ENCODE measurements at places on chromosomes 3 and 15.

DNA sequence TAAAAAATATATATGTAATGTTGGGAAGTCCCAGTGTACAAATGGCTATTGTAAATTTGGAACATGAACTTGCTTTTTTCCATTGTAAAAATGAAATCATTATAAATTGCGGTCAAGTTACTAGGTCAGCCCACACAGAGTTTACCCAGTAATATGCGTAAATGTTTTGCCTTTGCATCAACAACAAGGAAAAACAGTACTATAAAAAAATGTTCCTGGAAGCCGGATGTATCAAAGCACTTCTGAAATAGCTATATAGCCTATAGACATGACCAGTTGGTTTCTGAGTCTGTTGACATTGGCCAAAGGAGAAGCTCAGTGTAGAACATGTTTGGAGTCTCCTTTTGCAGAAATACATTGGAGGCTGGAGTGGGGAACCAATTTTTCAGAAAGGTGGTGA is 23.2 kb downstream of the CTNNB1 start:
- no peak for DNase-seq

DNA sequence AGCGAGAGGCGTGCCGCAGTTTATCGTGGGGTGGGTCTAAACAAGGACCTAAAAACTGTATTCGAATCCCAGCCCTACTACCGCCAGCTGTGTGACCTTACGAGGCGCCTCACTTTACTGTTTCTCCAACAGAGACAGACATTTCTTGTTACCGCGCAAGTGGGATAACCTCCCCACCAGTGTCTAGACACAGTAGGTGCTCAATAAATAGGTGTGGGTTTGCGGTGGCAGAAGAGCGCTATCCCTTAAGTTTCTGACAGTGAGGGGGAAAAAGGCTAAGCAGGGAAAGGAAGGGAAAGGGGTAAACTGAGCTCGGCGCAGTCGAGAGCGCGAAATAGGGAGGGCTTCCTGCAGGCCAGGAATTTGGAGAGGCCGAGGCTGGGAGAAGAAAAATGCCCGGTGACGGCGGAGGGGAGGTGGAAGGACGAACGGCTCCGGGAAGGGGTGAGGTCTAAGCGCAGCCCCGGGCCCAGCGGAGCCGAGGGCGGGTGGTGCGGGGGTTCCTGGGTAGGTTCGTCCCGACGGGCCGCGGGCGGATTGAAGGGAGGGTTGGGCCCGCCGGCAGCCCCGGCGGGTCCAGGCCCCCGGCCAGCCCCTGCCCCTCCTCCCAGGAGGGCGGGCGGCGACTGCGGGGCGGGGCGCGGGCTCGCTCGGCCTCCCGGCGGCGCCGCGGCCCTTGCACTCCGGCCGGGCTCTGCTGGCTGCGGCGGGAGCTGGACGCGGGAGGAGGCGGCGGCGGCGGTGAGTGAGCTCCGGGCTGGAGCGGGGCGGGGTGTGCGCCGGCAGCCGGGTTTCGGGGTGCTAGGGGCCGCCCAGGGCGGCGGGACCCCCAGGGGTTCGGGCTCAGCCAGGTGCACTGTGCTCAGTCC is at the start of gene CGNL1:
Gene CGNL1 (plus strand): TSS at position 679 of the 869 bp plus-strand sequence. CDS start 61,495 bp downstream, outside the sequence.
- peak; percentile 61 for DNase-seq

DNA sequence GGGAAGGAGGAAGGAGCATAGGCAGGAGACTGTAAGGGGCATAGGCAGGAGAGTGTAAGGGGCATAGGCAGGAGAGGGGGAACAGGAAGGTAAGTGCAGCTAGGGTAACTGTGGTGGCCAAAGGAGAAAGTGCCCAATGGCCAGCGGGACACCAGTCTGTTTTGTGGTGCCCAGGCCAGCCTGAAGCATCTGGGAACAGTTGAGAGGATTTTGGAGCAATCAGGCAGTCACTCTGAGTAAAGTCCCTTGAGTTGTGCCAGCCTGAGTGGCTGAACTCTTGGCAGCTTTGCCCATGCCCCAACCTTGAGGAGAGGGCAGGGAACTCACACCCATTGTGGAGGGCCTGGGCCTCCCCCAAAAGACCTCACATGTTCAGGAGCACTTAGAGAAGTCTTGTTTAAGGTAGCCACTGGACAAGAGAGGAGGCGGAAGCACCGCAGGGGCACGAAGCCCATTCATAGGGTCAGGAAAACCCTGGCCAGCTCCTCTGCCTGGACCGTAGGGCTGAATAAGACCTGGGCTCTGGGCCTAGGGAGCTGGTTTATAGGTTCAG is 3.5 kb upstream of the TGM5 start:
- no peak for DNase-seq

DNA sequence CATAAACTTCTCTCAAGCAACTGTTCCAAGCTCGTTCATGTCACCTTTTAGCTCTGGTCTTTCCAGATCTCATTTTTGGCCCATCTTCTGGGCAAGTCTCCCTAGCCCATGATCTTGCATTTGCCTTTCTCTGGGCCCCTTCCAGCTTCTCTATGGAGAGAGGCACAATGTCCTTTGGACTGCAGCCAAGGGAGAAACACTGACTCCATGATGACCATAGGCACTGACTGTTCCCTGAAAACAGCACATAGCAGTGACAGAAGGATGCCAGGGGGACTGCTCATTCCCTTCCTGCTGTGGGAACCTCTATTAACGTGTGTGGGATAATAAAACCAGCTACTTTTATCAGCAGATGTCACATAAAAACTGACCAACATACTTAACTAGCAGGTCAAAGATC is 60.3 kb downstream of the STRIT1 start:
- DNase-seq = peak; percentile 63

DNA sequence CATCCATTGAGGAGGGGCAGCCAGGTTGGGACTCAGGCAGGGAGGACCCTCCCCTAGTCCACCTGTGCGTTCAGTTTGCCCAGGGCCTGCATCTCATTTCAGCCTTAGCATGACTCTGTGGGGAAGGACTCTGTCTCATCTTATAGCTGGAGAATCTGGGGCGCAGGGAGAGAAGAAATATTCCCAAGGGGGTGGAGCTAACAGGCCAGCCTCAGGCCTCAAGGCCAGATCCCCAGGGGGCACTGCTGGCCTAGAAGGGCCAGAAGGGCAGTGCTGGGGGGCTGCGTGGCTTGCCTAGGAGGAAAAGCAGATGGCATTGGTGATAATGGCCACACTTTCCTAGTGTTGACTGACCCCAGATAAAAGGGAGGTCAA is 10.9 kb downstream of the AMOTL2 start:
- no peak for DNase-seq

GRCh38 chr15:75647370-75648155 is at the start of gene SNX33:
Gene SNX33 (plus strand): TSS chr15:75647912. CDS start chr15:75649103, 1,191 bp downstream.
- peak; percentile 92 for DNase-seq

DNA sequence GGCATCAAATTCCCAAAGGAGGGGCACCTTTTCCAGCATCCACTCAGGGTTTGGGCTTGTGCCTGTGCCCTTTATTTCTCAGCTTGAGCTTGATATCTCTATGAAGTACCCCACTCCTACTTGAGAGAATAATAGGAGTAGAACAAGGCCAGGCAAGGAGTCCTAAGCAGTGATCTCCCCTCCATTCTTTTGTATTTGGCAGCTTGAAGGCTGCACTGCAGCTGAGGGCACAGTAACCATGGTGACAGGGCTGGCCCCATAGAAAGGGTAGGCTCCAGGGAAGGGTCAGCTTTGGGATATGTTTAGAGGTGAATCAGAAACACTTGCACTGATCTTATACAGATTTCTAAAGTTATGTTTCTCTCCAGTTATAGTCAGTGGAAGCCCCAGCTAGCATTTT is 145.4 kb upstream of the SLC24A5 start:
- no peak for DNase-seq

DNA sequence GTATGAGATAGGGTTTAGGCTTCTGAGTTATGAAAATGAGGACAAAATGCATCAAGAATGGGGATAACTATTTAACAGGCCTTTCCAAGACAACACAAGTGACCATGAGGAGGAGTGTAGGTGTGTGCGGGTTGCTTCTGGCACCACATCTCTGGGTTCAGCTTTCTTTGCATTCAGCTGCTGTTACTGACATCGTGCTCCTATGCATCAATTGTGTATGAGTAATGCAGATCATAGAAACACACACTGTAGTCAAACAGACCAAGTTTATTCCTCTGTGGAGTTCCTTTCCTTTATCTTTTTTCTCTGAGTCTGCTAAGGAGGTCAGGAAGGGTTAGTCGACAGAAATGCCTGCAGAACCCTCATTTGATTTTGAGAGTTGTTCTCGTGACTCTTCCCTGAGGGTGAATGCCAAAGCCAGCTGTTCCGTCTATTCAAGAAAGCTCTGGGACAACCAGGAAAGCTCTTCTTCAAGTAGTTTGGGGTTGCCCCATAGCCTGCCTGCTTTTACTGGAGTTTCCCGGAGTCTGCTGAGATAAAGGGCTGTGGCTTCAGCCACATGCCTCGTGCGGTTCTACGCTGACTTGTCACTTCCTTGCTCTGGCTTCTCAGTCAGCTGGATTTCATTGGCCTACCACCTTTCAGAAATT is 136.7 kb upstream of the TLE3 start:
- DNase-seq = peak; percentile 50

DNA sequence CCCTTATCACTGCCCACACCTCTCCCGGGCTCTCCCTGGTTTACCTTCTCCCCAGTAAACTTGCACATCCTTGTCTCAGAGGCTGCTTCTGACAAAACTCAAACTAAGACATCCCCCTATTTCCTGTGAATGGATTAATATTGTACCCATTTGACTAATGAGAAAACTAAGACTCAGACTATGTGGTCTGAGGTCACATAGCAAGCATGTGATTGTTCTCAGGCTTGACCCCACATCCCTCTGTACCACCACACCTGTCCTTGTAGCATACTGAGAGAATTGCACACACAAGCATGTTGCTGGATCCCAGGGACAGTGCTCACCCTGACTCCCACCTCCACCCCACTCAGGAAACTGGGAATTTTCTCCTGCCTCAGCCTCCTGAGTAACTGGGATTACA is 90.7 kb upstream of the HES1 start:
- no peak for DNase-seq

GRCh38 chr15:42274702-42274989 is 1.4 kb upstream of the TMEM87A start:
- DNase-seq = peak; percentile 26

DNA sequence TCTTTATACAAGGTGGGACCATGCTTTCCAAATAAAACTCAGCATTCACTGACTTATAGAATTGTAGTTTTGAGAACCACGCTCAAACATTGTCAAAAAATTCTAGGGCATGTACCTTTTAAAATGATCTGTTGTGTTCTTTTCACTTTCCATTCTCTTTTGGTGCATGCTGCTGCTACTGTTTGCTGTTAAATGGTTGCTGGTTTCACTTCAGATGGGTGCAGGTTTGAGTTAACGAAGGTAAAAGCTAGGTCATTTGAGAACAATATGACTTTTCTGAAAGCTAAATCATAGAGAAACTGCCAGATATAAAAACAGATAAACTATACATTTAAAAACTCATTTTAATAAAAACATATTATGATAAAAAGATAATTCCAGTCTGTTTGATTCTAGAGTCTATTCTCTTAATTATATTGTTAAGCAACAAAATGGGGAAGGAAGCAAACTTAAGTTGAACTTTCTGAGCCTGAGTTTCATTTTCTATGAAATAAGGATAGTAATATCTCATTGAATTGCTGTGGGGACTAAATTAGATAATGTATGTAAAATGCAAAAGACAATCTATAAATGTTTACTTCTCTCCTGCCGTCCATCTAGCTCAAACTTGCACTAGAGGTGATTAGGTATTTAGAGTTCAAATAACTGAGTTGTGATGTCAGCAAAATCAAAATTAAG is 82.4 kb downstream of the OXSM start:
- no peak for DNase-seq

- peak; percentile 81 for DNase-seq
Observed at GRCh38 chr3:23999012-23999641, 54.0 kb downstream of the NR1D2 start.

DNA sequence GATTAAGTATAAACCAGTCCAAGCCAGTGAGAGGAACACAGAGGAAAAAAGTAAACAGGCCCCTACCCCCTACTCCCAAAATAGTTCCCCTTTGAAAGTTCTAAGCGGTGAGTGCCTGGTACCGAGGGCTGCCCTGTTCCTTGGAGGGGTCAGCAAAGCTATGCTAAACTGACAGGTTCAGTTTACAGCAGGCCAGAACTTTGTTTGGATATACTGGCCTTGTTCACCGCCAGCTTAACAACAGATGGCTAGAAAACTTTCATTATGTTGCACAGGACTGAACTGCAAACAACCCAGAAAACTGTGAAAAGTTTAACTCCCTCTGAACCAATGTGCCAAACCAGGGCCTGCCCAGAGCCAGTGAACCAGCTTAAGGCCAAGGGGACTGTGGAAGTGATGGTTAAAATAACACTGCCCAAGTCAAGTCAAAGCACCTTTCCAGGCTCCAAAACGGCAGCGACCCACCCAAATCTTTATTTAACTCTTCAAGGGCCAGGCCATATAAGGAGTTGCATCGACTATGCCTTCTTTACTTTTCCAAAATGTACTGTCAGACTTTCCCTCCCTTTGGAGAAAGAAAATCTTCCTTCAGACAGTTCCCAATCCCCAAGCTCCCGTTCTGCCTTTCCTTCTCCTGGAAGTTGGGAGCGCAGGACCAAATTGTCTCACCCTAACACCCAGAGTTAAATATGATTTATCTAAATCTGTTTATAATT is 448.0 kb downstream of the FOXP1 start:
- DNase-seq = no peak

DNA sequence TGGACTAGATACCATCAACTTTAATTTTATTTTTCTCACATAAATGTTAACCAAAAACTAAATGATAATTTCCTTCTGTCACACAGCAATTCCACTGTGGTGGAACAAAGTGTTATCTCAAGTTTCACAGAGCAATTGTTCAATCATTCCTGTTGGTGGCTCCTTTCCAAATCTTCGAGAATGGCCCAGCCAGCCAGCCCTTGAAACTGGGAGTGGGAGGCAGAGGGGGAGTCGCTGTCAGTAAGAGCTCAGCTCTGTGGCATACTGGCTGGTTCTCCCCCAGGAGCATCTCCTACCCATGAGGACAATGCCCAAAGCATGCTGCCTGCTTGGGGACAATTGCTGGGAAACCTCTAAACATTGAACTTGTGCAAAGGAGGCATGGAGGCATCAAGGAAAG is 47.7 kb downstream of the MECOM start:
- no peak for DNase-seq

DNA sequence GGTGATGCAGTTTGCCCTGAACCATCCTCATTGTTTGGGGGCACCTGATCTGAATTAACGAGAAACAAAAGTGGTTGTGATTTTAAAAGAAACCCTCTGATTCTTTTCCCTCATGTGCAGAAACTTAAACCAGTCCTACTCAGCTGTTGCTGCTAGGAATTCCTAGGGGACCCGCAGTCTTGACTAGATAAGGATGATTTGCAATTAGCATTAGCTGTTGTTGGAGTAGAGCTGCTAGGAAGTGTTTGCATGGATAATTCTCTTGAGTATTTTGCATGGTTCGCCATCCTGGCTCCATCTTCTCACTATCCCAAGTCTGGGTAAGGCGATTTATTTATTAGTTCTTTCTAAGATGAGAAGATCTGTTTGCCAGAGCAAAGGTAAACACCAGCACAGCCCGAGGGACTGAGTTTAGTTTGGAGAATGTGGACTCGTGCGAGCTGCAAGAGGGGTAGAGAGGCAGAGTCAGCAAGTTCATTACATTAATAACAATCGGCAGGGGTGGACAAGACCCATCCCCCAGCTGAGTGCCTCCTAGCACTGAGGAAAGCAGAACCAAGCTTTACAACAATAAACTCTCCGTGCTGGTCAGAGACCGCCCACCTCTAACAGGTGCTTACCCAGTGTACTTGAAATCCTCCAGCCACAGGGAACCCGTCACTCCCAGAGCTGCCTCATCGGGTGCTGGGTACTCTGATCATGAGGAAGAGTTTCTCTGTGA is 4.1 kb downstream of the FGD5 start:
- no peak for DNase-seq

Data from femur (tissue), 1 donor.